ENCODE measurements at places on chromosomes 1 and 21.

DNA sequence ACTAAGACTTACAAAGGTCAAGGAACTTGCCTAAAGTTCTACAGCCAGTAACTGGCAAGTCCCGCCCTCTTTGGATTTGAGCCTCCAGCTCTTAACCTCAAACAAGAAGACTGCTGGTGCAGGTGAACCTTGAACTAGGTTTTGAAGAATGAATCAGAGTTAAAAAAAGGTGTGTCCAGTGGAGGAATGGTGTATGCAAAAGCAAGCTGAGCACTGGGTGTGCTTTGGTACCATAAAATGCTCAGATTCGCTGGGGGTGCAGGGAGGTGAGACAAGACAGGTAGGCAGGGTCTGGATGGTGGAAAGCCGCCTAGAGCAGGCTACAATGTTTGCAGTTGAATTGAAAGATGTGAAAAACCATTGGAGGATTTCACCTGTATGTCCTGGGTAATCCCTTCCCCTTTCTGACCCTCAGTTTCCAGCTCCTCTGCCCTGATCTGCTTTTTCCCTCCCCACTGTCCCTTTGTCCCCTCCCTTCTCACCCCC, 39.8 kb downstream of the FOXD2 start:
- DNase-seq, result no peak

DNA sequence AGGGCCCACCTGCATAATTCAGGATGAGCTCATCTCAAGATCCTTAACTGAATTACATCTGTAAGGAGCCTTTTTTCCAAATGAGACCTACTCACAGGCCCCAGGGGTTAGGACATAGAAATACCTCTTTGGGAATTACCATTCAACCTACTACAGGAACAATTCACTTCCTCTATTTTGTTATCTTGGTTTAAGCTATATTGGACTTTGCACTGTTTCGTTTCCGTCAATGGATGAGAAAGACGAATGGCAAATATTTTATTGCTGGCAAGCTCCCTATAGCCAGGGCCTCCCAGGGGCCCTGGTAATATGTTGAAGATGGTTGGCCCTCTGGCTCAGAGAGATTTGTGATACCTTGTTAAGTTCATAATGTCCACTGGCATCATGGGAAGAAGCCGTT, 384.2 kb upstream of the DUSP10 start:
- DNase-seq, result no peak

- no peak for DNase-seq
These were observed at the start of gene RIPPLY3 for GRCh38 chr21:37006486-37007291. Gene RIPPLY3, plus strand, starts transcription at chr21:37006702. Its CDS starts 71 bp downstream, at chr21:37006773.

DNA sequence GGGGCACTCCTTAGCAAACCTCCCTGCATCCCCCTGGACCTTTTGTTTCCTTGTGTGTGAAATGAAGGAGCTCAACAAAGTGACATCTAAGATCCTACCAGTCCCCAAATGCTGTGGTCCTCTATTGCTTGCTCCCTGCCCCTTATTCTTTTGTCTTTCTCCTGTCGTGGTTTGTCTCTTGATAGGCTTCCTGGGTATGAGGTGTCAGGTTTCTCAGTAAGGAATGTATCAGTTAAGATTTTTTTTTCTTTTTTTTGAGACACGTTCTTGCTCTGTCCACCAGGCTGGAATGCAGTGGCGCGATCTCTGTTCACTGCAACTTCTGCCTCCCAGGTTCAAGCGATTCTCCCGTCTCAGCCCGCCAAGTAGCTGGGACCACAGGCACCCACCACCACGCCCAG, 16.8 kb downstream of the CNIH3 start:
- DNase-seq, result no peak

DNA sequence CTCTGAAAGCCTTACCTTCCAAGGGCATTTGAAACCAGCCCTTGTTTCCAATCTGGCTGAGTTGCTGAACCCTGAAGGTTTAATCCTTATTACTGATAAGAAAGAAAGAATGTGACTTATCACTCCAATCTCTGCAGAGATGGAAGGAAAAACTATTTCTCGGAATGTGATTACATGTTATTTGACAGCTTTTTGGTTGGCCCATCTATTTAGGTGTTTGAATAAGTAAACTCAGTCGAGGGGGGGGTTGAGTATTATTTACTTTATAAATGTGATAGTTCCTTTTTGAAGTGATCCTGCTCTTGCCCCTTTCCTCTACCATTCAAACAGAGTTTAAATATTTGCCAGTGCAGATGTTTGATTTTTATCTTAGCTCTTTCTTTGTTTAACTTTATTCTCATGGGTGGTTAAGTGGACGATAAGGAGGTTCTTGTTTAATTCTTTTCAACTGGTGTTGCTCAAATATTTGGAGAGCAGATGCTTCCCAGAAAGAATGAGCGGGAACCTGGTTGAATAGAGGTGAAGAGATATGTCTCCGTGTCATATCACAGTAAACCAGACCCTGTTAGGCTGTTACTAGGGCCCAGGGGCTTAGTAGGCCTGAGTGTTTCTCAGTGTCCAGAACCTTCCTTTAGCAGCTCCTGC, 126.1 kb downstream of the CACHD1 start:
- DNase-seq, result no peak

DNA sequence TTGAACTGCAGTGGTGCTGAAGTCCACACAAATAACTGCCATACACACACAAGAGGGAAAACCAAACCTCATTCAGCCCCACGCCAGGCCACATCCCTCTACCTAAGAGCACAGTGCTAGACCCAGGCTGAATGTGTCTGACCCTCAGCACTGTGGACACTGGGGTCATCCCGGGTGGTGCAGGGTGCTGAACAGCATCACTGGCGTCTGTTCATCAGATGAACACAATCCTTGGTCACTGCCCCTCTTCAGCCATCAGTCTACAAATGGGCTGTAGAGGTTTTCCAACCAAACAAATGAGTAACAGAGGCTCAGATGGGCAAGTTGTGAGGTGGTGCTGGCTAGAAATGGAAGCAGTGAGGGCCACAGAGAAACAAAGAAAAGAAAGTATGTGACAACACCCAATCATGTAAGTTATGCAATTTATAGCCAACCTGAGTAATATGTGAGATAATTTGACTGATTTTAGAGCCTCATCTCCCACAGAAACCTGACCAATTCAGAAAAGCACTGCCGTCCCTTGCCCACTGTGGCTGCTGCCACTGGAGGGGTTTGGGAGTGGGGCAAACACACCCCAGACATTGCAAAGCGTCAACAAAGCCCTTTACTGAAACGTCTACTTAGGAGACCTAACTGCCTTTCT, 27.9 kb downstream of the GNB1 start:
- no peak for DNase-seq

GRCh38 chr1:45892068-45892785, 88.8 kb downstream of the MAST2 start:
- DNase-seq, result no peak

DNA sequence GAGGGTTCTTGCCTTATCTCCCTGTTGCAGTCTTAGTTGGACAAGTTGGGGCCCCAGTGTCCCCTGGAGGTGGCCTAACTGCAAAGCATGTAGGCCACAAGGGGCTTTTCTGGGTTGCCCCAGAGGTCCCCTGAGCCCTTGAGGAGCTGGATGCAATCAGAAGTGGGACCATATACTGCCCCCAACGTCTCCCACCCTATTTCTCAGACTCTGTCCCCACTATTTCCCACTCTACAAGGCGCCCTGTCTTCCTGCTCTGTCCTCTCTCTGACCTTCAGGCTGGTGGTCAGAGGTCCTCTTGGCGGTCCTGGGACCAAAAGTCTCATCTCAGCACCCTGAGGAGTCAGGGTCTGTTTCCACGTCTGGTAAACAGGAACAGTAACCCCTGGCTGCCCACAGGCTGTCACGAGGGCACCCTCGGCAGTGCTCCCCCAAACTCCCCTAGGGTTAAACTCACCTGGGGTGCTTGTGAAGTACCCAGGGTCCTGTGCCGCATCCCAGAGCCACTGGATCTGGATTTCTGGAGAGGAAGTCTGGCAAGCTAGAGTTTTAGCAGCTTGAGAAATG, 14.9 kb downstream of the PROK1 start:
- no peak for DNase-seq

DNA sequence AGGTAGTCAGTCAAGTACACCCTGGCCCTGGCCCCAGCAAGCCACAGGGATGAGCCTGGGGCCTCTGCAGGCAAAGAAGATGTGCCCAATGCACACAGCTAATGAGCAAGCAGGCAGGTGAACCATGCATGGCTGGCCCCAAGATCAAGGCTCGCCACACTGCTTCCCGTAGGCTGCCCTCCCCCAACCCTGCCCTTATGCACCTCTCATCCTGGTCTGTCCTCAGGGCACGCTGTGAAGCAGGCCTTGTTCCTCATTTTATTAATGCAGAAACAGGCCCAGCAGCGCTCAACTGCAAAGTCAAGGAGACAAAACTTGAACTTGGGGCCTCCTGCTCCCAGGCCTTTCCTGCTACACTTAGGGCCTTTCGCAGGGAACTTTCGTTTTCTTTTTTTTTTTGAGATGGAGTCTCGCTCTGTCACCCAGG, 35.6 kb upstream of the ID3 start:
- DNase-seq, result no peak

All from cortex of kidney (tissue), 1 donor.